ENCODE measurements at places on chromosomes 7 and 10. TPM values are rescaled to one million over a fixed set of nuclear protein-coding genes. Genes with fewer than 3 reads are reported as not detected.

The MINDY4 gene
- total RNA-seq, result 3.6 TPM

The SHTN1 gene
- total RNA-seq, result 20.7 TPM

The LRRC18 gene
- total RNA-seq, result not detected

The CRHR2 gene
- not detected for total RNA-seq

The PDK4 gene
- 5.2 TPM for total RNA-seq

The CYP3A5 gene
- not detected for total RNA-seq

The OPALIN gene
- not detected for total RNA-seq

The CALHM3 gene
- not detected for total RNA-seq

The GOLGA7B gene
- not detected for total RNA-seq

The SDHAF3 gene
- total RNA-seq, result 9.6 TPM

The DLX6 gene
- not detected for total RNA-seq

The PODXL gene
- 205 TPM for total RNA-seq

The HHEX gene
- total RNA-seq, result 78.8 TPM

The MRPS33 gene
- total RNA-seq, result 23.1 TPM

The BMS1 gene
- 34.5 TPM for total RNA-seq

The SYCE1 gene
- total RNA-seq, result 0.14 TPM

The TSPAN14 gene
- 130 TPM for total RNA-seq

The C10orf120 gene
- total RNA-seq, result not detected

The PAX4 gene
- not detected for total RNA-seq

The SLC13A1 gene
- not detected for total RNA-seq

The ZMYND11 gene
- total RNA-seq, result 62.0 TPM

The OR2A1 gene
- not detected for total RNA-seq

The CUZD1 gene
- total RNA-seq, result 2.1 TPM

The HTRA1 gene
- 22.4 TPM for total RNA-seq

The GSTO1 gene
- 262 TPM for total RNA-seq

The ADCY1 gene
- total RNA-seq, result 0.40 TPM

The OR2A5 gene
- not detected for total RNA-seq

The C7orf57 gene
- total RNA-seq, result not detected

The PNLIPRP3 gene
- total RNA-seq, result not detected

The COL1A2 gene
- total RNA-seq, result 3.7 TPM

The TTYH3 gene
- 68.9 TPM for total RNA-seq

The GPC2 gene
- total RNA-seq, result 3.9 TPM

The THSD7A gene
- 24.7 TPM for total RNA-seq

The DLX5 gene
- total RNA-seq, result not detected

The FAM221A gene
- 2.1 TPM for total RNA-seq

The VIPR2 gene
- total RNA-seq, result not detected

The FBXO24 gene
- 0.27 TPM for total RNA-seq

The TMEM236 gene
- total RNA-seq, result 0.14 TPM

The TEX47 gene
- not detected for total RNA-seq

The LIPK gene
- not detected for total RNA-seq

The TNS3 gene
- total RNA-seq, result 58.2 TPM

The GPR26 gene
- total RNA-seq, result not detected

The RELN gene
- total RNA-seq, result 2.1 TPM

The PAX2 gene
- total RNA-seq, result not detected

The PCDH15 gene
- total RNA-seq, result not detected

The RBP3 gene
- not detected for total RNA-seq

The ADAM12 gene
- 0.14 TPM for total RNA-seq

The CYP51A1 gene
- 281 TPM for total RNA-seq

The NKX6-2 gene
- not detected for total RNA-seq

The PANK1 gene
- total RNA-seq, result 5.6 TPM

The EN2 gene
- not detected for total RNA-seq
